ENCODE measurements at places on chromosomes 1 and 21. TPM values are rescaled to one million over a fixed set of nuclear protein-coding genes. Genes with fewer than 3 reads are reported as not detected.

Gene FAM72C
- total RNA-seq, result not detected

Gene KIF21B
- total RNA-seq, result 76.6 TPM

Gene CADM3
- not detected for total RNA-seq

Gene MAP10
- 1.5 TPM for total RNA-seq
